CD4-positive, alpha-beta T cell treated with Interleukin-1 beta for 1 hour (primary cell): ENCODE measurements at places on chromosomes 3 and 15.

DNA sequence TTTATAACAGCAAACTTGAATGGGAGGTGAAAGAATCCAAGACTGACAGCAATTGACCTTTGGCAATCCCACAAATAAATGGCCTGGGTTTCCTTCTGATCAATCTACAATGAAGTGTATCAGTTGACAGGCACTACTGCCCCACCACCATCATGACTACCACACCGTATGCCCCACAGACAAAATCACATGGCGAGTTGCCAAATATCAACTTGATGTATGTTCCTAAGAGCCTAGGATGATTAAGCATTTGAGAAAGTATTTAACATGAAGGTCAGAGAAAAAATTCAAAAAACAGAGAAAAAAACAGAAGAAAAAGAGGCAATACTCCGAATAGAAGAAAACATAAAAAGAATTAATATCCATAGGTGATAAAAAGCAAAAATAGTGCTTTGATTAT, 215.9 kb upstream of the STAC start:
- DNase-seq, result no peak

DNA sequence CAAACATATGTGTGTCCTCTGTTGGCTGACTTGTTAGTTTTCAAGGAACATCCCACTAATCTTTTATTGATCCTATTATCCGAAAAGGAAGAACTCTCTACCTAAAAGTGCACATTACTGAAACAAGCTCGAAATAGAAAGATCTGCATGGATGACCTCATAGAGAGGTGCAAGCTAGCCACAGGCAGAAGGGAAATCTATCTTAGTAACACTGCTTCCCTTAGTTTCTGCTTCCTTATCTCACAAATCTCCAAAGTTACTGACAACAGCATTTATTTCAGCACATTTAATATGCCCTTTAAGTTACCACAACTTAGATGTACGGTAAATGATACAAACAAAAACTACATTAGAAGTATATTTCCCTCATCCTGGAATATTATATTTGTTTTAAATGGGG, 285.1 kb upstream of the CCDC54 start:
- no peak for DNase-seq

DNA sequence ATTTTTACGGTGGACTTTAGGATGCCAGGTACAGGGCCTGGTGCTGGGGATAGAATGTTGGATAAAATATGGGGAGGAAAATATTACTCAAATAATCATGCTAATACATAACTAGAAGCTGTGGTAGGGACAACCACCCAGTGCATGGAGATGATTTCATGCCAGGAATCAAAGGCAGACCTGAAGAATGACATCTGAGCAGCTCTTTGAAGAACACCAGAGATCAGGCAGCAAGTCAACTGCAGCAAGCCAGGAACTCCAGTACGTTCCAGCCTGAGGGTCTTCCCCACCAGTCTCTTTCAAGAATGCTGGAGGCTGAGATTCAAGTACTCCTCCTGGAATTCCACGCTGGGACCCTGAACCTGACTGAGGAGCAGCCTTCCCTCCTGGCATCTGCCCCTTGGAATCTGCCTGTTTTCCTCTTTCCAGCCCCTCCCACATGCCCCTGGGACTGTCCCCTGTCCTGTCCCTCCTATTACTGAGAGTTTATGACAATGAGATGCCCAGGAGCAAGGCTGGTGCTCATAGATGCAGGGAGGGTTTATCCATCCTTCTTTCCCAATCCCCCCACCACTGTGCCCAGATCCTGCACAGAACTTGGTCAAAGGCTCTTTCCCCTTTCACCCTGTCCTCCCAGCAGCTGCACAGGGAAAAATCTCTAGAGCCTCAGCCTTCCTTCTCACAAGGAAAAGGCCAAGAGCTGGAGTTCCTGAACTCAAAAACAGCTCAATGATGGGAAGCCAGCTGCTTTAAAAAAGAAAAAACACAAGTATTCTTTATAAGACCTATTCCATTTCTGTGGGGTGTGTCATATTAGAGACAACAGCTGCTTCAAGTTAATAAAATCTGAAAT, 68.0 kb downstream of the PDZRN3 start:
- no peak for DNase-seq

DNA sequence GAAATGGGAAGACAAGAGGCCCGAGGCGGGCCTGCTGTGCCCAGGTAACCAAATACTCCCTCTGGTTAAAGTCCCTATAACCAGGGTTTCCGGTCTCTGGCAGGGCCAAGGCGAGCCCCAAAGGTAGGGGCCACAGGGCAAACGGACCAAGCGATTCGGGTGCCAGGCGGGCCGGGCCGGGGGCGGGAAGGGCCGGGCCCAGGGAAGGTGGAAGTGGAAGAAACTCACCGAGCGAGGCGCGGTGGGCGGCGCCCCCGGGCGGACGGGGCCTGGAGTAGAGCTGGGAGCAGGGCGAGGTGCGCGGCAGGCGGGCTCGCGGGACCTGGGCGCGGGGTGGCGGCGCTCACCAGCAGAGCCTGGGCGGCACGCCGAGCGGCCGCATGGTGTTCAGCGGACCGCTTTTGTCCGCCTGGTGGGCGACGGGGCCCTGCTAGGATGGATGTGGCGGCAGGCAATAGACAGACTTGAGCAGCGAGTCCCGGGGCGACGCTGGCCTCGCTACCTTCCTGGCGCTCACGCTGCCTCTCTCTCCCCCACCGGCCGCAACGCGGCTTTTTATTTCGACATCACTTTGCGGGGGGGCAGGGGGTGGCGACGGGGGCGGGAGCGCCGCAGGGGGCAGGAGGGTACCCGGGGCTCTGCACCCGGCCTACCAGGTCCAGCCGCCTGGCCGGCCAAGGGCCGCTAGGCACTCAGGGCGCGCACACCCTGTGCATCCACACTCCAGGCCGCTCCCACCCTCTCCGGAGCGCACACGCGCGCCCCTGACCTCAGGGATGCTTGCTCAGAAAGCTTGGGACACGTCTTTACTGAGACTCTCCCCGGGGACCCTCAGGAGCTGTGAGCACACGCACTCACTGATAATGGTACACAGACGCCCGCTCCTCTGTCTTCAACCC, at the start of gene GATA2:
Gene GATA2, minus strand, starts transcription at position 531 of the 899 bp plus-strand sequence. CDS start 6,170 bp downstream, outside the sequence.
- DNase-seq, result no peak

GRCh38 chr15:39896846-39897245, 23.2 kb downstream of the GPR176 start:
- no peak for DNase-seq

DNA sequence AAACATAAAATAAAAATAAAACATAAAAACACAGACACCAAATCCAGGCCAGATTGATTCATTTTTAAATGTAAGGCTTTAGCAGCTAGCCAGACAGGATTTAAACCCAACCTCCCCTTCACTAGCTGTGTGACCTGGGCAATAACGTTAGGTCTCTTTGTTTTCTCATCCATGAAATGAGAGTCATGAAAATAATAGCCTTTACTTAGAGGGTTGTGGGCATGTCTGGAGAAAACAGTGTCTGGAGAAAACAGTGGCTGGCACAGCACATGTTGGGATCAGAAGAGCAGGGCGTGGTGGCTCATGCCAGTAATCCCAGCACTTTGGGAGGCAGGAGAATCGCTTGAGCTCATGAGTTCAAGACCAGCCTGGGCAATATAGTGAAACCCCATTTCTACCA, 1.9 kb upstream of the DPPA4 start:
- no peak for DNase-seq

GRCh38 chr3:32340611-32341365, 50.9 kb upstream of the CMTM7 start:
- DNase-seq, result no peak

DNA sequence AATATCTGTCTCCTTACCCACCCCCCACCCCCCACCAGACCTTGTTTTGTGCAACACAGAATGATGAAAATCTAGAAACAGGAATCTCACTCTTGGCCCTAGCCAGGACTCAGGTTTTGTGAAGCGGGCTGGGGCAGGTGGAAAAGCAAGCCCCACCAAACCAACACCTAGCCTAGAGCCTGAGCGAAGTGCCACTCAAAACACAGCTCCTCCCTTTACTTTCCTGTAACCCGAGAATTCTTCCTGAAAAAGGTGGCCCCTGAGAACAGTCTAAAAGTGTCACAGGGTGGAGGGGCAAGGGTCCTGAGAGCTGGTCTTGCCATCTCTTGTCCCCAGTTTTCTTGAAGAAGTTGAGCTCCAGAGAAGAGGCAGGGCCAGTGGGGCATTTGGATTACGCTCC, 17.4 kb upstream of the RPUSD3 start:
- DNase-seq, result no peak

DNA sequence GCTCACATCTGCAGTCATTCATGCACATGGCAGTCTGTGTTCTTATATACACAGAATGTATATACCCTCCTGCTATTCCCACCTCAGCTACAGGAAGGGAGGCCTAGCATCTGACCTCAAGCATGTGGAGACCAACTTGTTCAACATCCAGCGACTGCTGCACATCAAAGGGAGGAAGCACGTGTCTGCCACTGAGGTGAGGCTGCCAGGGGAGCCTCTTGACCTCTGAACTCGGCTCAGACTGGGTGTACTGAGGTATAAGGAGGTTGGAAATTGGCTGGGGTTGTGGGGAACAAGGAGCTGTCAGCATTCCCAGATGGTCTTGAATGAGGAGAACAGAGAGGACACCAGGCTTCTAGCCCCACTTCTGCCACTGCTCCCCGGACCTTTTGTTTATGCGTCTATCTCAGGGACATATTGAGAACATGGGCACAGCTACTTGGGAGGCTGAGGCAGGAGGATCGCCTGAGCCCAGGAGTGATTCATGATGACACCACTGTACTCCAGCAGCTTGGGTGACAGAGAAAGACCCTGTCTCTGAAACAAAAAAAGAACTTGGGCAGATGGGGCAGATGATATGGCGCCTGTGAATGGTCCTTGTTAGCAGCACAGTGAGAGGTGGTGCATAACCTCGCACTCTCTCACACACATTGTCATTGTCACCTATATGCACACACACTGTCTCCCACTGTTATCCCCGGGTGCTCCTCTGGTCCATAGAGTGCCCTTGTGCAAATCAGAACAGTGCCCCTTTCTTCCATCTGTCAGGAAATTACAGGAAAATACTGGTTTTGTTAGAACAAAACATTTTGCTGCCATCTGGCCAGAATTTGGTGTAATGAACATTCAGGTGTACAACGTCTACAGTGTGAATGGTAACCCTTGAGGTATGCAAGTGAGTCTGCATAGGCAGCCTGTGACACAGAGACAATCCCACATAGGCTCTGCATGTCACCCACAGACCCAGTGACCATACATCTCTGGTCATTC, 5.4 kb downstream of the VILL start:
- peak; percentile 18 for DNase-seq

DNA sequence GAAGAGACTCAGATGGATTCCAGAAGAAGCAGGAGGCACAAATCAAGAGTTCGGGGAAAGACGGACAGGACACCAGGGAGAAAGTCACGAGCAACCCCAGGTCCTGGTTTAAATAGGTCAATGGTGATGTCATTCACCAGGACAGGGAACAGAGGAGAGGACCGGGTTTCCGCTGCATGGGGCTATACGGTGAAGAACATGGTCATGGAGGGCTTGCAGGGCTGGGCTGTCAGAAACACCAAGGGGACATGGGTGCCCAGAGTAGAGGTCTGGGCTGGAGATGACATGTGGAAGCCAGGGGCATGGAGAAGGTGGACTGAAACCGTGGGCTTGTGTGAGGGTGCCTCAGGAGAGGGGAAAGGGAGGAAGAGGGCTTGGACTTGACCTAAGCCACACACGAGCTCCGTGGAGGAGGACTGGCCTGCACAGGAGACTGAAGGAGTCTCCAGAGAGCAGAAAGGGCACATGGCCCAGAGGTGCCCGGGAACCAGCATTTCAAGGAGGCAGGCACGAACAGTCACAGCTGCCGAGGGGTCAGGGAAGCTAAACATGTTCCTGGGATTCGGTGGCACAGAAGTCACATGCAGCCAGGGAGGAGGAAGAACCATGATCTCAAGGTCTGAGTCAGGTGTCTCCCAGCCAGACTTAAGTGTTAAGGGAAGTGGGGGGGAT, 54.2 kb upstream of the RPL32 start:
- DNase-seq, result no peak

GRCh38 chr15:61687651-61688050, 372.6 kb downstream of the VPS13C start:
- DNase-seq, result no peak

DNA sequence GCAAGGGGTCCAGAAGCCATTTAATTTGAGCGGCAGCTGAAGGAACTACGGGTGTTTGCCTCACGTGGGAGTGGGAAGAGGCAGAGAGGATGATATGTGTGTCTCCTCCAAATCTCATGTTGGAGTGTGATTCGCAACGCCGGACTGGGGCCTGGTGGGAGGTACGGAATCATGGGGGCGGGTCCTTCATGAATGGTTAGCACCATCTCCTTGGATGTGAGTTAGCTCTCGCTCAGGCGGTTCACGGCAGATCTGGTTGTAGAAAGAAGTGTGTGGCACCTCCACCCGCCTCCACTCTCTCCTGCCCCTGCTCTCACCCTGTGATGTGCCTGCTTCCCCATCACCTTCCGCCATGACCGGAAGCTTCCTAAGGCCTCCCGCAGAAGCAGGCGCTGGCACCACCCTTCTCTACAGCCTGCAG, 25.4 kb downstream of the XXYLT1 start:
- DNase-seq, result no peak

- DNase-seq, result peak; percentile 60
Measured at GRCh38 chr3:196502775-196503195, 783 bp downstream of the RNF168 start.

DNA sequence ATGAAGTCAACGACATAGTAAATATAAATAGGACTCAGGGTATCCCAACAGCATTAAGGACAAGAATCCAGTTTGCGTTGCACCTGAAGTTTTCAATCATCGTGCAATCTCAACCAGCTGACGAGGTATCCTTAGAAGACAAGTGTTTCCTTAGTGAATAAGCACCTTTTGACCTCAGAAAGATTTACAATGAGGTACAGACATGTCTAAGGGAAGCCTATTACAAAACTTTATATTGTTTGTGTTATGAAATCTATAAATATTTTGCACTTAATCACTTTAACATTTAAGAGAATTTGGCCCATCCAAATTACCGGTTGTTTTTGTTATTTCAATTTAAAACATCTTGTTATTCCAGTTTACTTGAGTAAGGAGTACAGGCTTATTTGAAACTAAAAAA, 64.9 kb upstream of the PRICKLE2 start:
- DNase-seq, result no peak

DNA sequence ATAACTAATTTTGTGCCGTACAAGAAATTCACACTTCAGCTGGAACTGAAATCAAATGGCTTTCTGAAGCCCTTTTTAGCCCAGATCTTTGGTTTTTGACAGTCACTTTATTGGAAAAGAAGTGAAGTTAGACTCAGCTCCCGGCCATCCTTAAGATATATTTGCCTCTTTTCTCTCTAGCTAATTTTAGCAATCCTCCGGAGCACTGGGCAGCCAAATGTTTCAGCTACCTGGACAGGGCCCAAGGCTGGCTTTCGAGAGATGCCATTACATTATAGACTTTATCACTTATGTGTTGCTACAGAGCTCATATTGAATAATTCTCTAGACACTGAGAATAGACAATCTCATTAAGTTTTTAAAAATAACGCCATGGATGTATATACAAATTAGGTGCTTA, 28.5 kb upstream of the RPL39L start:
- DNase-seq, result no peak

GRCh38 chr3:187352581-187353575, 15.3 kb upstream of the RTP4 start:
- no peak for DNase-seq

DNA sequence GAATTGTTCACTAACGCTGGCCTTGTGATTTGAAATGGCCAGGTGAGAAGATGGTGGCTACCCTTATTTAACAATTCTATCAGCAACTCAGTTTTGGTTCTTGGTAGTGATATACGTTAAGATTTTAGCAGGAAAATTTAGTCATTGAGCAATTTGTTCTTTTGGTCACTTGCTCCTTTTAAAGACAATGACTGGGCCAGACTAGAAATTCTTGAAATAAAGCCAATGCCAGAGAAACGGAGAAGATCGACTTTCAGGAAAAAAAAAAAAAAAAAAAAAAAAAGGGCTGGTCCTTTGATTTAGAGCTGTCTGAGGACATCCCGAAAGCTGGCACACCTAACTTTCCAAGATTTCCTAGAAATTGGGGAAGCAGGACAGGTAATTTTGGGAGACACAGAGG, 178.5 kb downstream of the FNDC3B start:
- no peak for DNase-seq
